NCI-H446 treated with DMSO at 0.1 percent for 48 hours (cell line): ENCODE measurements at places on chromosomes 4 and X.

- no peak for DNase-seq
These were observed 50.6 kb upstream of the ACSL4 start for GRCh38 chrX:109783701-109784079.

- no peak for DNase-seq
These were observed 62.7 kb downstream of the TMEM131L start for GRCh38 chr4:153528705-153529485.

DNA sequence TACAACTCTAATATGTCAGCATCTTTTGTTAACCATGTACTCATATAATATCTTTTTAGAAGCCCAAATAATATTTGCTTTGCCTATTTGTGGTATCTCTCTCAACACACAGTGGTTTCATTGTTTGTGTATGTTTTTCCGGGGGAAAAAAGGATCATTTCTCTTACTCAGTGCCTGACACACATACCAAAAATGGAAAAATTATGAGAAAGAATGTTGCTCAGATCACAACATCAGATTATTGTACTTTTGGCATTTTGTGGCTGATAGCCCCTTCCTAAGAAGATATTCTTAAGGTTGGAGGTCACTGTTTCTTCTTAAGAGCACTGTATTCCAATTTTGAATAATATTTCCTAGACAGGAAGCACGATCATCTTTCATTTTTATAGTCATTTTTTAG is 93.6 kb downstream of the PDLIM5 start:
- no peak for DNase-seq

DNA sequence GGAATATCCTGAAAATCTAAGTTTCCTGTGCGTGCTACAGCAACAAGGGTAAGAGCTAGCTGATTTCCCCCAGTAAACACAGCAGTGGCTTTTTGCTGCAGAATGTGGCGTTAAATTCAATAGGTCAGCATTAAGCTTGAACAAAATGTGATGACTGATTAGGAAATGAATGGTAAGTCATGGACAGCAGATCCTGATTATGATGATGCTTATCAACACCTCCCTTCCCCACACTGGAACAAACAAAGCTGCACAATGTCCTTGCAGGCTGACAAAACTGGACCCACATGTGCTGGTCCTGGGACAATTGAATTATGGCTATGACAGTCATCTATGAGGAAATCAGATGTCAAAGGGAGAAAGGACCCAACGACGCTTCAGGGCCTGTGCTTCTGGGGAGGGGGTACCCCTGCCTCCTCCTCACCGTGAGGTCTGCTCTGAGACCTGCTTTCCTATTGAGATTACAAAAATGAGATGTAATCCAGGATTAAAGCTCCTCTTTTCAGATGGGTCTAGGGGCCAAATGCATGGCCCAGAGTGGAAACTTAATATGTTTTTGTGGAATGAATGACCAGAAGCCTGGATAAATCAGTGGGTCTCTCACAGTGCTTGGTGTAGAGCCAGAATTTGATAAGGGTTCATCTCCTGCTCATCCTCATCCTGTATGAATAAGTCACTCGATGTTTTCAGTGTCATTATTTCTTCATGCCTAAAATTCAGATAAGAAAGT is 32.0 kb upstream of the BOD1L1 start:
- no peak for DNase-seq

- DNase-seq, result no peak
These were observed 63.7 kb upstream of the RPL34 start for GRCh38 chr4:108556588-108557200.

GRCh38 chr4:54230484-54231418 is 1.7 kb downstream of the PDGFRA start:
- no peak for DNase-seq
